CD4-positive, alpha-beta T cell treated with Interleukin-21 for 1 hour (primary cell): ENCODE measurements at places on chromosomes 3 and 15.

GRCh38 chr3:23183731-23184130 lies 19.4 kb upstream of the UBE2E2 start:
- DNase-seq: no peak

- DNase-seq: peak; percentile 14
These were observed 665 bp downstream of the PIGB start for GRCh38 chr15:55319537-55320237.

DNA sequence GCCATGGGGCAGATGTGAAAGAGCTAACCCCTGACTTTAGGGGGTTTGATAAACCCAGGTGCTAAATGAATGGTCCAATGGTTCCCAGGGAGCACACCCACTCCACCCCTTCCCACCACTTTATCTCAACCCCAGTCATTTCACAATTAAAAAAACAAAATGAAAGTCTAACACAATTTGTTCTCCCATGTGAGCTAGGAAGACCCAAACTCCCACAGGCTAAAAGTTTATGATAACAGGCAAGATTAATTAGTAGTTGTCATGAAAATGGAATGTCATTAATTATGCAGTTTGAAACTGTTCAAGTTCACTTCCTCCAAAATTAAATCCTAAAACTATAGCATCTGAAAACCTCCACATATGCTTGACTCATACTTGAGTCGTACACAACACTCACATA lies 63.3 kb upstream of the TPM1 start:
- DNase-seq: no peak

- DNase-seq: no peak
These were observed 12.3 kb downstream of the KY start for GRCh38 chr3:134638385-134639030.

DNA sequence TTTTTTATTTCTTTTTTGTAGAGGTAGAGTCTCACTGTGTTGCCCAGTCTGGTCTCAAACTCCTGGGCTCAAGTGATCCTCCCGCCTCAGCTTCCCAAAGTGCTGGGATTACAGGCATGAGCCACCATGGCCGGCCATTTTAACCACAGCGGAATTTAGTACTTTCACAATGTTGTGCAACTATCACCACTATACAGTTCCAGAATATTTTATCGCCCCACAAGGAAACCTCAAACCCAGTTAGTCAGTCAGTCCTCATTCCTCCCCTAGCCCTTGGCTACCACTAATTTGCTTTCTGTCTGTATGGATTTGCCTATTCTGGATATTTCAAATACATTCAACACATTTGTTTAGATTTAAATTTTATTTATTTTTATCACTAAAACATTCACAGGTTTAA lies 15.5 kb upstream of the HOMER2 start:
- DNase-seq: no peak
